Stomach (tissue), 19 donors: ENCODE measurements at places on chromosomes 1 and 21. TPM values are rescaled to one million over a fixed set of nuclear protein-coding genes. Genes with fewer than 3 reads are reported as not detected.

GRCh38 chr1:228001738-228002535 lies 4.9 kb upstream of the WNT3A start:
- DNase-seq: no peak

- peak; percentile 30 for DNase-seq
Measured at GRCh38 chr1:68470388-68470970, 20.7 kb upstream of the RPE65 start.

GRCh38 chr21:23003951-23004350 lies 2005.7 kb downstream of the NCAM2 start:
- DNase-seq: no peak

DNA sequence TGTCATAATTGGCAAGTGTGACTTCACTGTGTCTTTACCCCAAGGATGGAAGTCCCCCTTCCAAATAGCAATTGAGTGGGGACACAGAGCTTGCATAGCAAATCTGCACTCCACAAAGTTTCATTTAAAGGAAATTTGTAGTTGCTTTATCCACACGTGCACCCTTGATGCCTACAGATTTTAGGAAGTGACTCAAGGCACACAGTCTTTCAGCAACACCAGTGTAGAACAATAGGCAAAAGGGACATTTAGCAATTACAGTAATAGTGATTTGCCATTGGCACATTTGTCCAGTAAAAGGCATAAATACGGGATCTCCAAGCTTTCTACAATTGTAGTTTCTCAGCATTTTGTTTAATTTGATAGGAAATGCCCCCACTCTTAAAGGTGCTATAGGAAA lies 43.4 kb upstream of the KAZN start:
- no peak for DNase-seq

GRCh38 chr1:207048041-207048440 lies 3.0 kb downstream of the YOD1 start:
- no peak for DNase-seq

GRCh38 chr1:154824179-154825000 lies 45.7 kb downstream of the KCNN3 start:
- DNase-seq: peak; percentile 62

- no peak for DNase-seq
Measured at GRCh38 chr1:40130892-40131291, 30.3 kb upstream of the RLF start.

DNA sequence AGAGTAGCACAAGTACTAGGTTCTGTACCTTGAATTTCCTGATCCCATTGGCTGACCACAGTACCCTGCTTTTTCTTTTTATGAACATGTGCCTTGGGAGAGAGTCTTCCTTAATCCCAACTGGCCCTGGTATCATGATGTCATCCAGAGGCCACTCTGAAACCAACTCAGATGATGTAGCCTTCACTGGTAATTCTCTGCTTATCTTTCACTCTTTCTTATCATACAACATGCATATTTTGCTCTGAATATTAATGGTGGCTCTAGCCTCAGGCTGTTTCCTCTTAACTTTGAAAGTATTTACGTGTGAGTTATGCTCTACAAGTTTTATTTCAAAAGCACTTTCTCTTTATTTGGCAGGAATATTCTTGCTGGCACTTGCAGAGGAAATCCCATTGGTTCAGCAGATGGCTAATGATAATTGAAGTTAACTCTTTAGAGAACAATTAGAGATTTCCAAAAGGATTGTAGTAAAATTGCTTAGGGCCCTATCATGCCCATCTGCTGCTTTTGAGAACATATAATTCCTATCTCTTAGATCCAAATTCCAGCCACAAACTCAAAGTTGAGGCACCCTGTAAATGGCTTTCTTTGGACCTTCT lies 86.1 kb downstream of the PTGER3 start:
- DNase-seq: no peak

DNA sequence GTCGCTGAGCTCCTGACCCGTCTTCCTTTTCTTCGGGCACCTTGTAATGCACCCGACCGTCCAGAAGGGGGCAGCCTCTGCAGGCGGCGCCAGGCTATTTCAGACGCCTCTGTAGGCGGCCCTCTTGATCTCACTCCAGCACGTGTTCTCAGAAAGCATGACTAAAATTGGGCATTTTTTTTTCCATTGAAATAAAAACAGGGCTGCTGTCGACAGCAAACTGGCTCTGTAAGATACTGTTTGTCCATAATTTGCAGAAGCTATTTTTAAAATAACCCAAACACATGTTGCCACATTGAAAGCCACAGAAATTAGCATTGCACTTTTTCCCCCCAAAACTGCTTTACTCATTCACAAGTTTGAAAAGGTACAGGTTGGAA lies 78.0 kb downstream of the STUM start:
- peak; percentile 77 for DNase-seq

GRCh38 chr1:62437273-62437940 lies 558 bp downstream of the USP1 start:
- no peak for DNase-seq

Gene RAB29
- polyA plus RNA-seq: 15.1 TPM

Gene ARHGAP29
- 8.9 TPM for polyA plus RNA-seq

GRCh38 chr1:201114245-201115131 lies 2.3 kb upstream of the CACNA1S start:
- DNase-seq: peak; percentile 88

- DNase-seq: peak; percentile 33
Measured at GRCh38 chr1:46244656-46245371, 2.7 kb upstream of the RAD54L start.

- DNase-seq: no peak
Measured at GRCh38 chr1:177660188-177660587, 309.7 kb downstream of the SEC16B start.

- DNase-seq: no peak
Measured at GRCh38 chr1:94355485-94355980, 62.7 kb upstream of the ABCD3 start.

- no peak for DNase-seq
Measured at GRCh38 chr1:12408662-12409061, 178.8 kb downstream of the VPS13D start.

GRCh38 chr1:79575424-79575823 lies 568.9 kb upstream of the ADGRL4 start:
- no peak for DNase-seq

Gene OR2T29
- not detected for polyA plus RNA-seq

Gene PTGS2
- 1.8 TPM for polyA plus RNA-seq

- DNase-seq: no peak
Measured at GRCh38 chr1:200073286-200073637, 45.8 kb downstream of the NR5A2 start.

GRCh38 chr21:41521489-41522027 lies 13.6 kb upstream of the TMPRSS2 start:
- DNase-seq: peak; percentile 47

Gene VWA1
- polyA plus RNA-seq: 24.8 TPM

Gene C8B
- 0.25 TPM for polyA plus RNA-seq

- no peak for DNase-seq
Measured at GRCh38 chr21:34204481-34205439, 131.4 kb downstream of the MRPS6 start.

- no peak for DNase-seq
Measured at GRCh38 chr1:5645135-5645399, 347.2 kb downstream of the NPHP4 start.

GRCh38 chr21:31326522-31327242 lies 17.4 kb downstream of the TIAM1 start:
- no peak for DNase-seq

Gene TRIM17
- polyA plus RNA-seq: 1.2 TPM
